ENCODE measurements at places on chromosomes 11 and 22. TPM values are rescaled to one million over a fixed set of nuclear protein-coding genes. Genes with fewer than 3 reads are reported as not detected.

DNA sequence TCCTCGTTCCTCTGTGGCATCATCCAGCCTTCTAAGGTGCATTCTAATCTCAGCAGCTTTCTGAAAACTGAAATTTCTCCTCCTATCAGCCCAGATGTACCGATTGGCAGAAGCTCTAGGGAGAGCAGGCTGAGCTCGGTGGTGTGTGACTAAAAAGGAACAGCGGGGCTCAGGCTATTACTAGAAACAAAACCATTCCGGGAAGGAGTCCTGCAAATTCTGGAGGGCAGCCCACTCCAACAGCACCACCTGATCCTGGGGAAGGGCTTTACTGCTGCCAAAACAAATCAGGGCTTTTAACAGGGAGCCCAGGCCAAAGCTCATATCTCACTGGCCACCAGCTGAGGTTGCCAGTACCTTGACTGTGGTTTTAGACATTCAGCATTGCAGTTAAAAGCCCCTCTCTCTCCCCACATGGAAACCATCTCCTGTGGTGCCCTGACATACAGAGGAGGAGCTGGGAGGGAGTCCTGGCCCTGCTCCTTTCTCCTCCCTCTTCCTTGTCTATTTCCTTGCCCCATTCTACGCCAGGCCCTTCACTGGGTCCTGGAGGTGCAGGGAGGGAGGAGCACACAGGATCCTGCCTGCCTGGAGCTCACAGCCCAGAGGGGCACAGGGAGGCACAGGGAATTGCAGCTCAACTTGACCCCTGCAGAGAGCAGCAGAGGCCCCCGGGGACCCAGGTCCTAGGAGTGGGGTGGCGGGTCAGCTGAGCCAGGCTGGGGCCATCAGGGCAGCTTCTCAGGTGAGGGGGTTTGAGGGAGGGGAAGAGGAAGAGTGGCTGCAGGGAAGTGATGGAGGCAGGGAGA is 889 bp downstream of the PLAAT4 start:
- peak overlapping the region; percentile 84 for H3K4me3 ChIP-seq
- peaks cover 64% of the 10 kb centered on the region for H3K4me1 ChIP-seq
- peak overlapping the region; percentile 92 for H3K27ac ChIP-seq
- no peak for DNase-seq
- no peaks in the 10 kb centered on the region for H3K27me3 ChIP-seq

Gene DRD4
- total RNA-seq: 0.76 TPM

GRCh38 chr22:43375951-43376455 is 32.8 kb upstream of the SCUBE1 start:
- DNase-seq: no peak
- H3K4me3 ChIP-seq: no peak overlapping the region
- peaks cover 26% of the 10 kb centered on the region for H3K4me1 ChIP-seq
- H3K27ac ChIP-seq: no peak overlapping the region
- H3K27me3 ChIP-seq: peaks cover 59% of the 10 kb centered on the region
- H3K36me3 ChIP-seq: no peaks in the 10 kb centered on the region

Gene PHF21B
- total RNA-seq: 0.68 TPM

DNA sequence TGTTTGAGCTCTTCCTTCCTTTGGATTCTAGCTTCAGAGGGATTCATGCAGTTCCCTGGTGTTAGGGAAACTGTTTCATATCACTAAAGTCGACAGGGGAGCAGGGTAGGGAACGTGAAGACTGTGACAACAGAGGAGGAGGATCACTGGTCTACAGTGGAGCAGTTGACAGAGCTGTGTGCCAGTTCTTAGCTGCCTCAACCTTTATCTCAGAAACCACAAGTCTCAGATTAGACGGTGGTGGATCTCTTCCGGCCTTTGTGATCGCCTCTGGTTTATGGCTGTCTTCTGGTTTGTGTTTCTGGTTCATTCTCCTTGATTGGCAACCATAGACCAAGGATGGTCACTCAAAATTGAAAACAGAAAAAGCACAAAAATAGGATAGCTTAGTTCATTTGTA is 538.9 kb upstream of the API5 start:
- DNase-seq: no peak
- no peaks in the 10 kb centered on the region for H3K4me1 ChIP-seq
- H3K4me3 ChIP-seq: no peak overlapping the region
- no peak overlapping the region for H3K27ac ChIP-seq

GRCh38 chr11:96337541-96338431 is 5.2 kb downstream of the MAML2 start:
- H3K4me1 ChIP-seq: peaks cover 59% of the 10 kb centered on the region
- peak; percentile 61 for DNase-seq
- H3K27me3 ChIP-seq: no peaks in the 10 kb centered on the region

DNA sequence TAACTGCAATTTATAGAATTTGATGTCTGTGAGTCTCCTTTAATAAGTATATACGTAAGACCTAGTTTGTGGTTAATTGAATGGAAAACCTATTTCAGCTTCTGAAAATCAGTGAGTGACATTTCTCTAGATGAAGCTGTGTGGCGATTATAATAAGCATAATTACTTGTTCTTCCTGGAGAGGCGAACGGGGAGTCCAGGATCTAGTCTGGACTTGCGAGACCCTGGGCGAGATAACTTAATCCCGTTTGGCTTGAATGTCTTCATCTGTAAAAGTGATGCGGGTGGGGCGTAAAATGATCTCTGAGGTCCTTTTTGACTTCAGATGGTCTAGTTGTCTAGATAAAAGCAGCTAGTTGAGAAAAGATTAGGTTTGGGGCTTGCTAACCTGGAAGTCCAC is 1.1 kb downstream of the PRRG4 start:
- H3K27me3 ChIP-seq: peaks cover 47% of the 10 kb centered on the region
- no peaks in the 10 kb centered on the region for H3K36me3 ChIP-seq
- no peak for DNase-seq

- H3K4me3 ChIP-seq: no peak overlapping the region
- no peaks in the 10 kb centered on the region for H3K4me1 ChIP-seq
- DNase-seq: no peak
- H3K27me3 ChIP-seq: no peaks in the 10 kb centered on the region
- H3K36me3 ChIP-seq: no peaks in the 10 kb centered on the region
These were observed 65.5 kb upstream of the ARHGAP20 start for GRCh38 chr11:110777775-110778174.

DNA sequence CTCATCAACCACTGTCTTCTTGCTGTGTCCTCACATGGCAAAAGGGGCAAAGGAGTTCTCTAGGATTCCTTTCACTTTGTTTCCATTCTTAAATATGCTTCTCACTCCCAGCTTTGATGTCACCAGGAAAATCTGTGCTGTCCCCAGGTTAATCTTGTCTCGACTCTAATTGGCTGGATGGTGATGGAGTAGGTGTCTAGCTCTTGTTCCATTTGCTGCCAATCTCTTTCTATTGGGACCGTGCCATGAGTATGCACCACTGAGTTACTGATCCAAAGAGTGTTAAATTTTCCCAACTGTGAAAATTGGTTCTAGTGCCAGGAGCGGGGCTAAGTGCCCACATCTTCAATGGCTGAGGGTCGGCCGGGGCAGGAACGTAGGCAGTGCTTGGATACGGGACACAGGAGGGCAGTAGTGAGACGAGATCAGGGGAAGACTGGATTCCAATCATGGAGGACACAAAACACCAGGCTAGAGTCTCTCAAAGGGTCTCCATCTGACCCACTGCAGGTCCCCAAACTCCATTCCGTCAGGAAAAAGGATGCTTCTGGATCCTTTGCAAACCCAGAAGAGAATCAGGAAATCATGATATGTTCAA is 47.7 kb upstream of the CSNK2A3 start:
- H3K27ac ChIP-seq: no peak overlapping the region
- no peaks in the 10 kb centered on the region for H3K36me3 ChIP-seq
- DNase-seq: no peak
- H3K4me1 ChIP-seq: no peaks in the 10 kb centered on the region
- no peak overlapping the region for H3K4me3 ChIP-seq

Gene MYEOV
- total RNA-seq: not detected

DNA sequence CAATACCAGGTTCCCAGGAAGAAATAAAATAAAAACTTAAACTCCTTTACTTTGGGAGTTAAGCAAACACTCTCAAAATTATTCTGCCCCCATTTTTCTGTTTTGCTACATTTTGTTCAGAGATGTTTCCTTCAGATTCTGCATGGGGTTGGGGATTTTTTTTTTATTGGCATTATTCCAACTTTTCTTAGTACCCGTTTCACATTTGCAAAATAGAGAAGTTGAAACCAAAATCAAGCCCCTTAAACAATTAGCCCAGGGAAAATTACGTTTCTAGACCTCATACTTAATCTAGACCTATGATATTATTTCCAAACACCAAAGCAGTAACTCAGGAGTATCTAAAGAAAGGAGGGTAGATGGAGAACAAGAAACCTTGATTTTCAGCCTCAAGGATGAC is 20.6 kb upstream of the MS4A7 start:
- no peak overlapping the region for H3K27ac ChIP-seq

- no peak for DNase-seq
- peak overlapping the region; percentile 62 for H3K4me3 ChIP-seq
- H3K27ac ChIP-seq: peak overlapping the region; percentile 71
- peaks cover 40% of the 10 kb centered on the region for H3K4me1 ChIP-seq
These were observed 48.0 kb downstream of the MCHR1 start for GRCh38 chr22:40727070-40727963.

- H3K27me3 ChIP-seq: no peaks in the 10 kb centered on the region
- DNase-seq: no peak
- peaks cover 8% of the 10 kb centered on the region for H3K4me1 ChIP-seq
- peaks cover 2% of the 10 kb centered on the region for H3K36me3 ChIP-seq
- no peak overlapping the region for H3K4me3 ChIP-seq
These were observed 76.7 kb downstream of the PHF21A start for GRCh38 chr11:46044601-46045000.

Gene MS4A6A
- total RNA-seq: not detected

- peaks cover 14% of the 10 kb centered on the region for H3K36me3 ChIP-seq
- H3K4me1 ChIP-seq: peaks cover 53% of the 10 kb centered on the region
- DNase-seq: no peak
These were observed 8.7 kb downstream of the MYO18B start for GRCh38 chr22:25750569-25751173.

Gene TANGO2
- 39.1 TPM for total RNA-seq

GRCh38 chr11:71179877-71180605 is 72.3 kb downstream of the SHANK2 start:
- H3K4me1 ChIP-seq: no peaks in the 10 kb centered on the region
- peaks cover 19% of the 10 kb centered on the region for H3K27me3 ChIP-seq
- no peak overlapping the region for H3K27ac ChIP-seq
- H3K36me3 ChIP-seq: no peaks in the 10 kb centered on the region

GRCh38 chr11:106187860-106188456 is 110.5 kb downstream of the AASDHPPT start:
- no peak overlapping the region for H3K27ac ChIP-seq
- H3K4me3 ChIP-seq: no peak overlapping the region
- no peaks in the 10 kb centered on the region for H3K36me3 ChIP-seq
- no peaks in the 10 kb centered on the region for H3K27me3 ChIP-seq
- no peak for DNase-seq

- no peaks in the 10 kb centered on the region for H3K4me1 ChIP-seq
- no peak overlapping the region for H3K27ac ChIP-seq
- peaks cover 13% of the 10 kb centered on the region for H3K36me3 ChIP-seq
- no peak overlapping the region for H3K4me3 ChIP-seq
- H3K27me3 ChIP-seq: no peaks in the 10 kb centered on the region
- no peak for DNase-seq
These were observed 55.7 kb downstream of the PANX1 start for GRCh38 chr11:94184362-94184761.

DNA sequence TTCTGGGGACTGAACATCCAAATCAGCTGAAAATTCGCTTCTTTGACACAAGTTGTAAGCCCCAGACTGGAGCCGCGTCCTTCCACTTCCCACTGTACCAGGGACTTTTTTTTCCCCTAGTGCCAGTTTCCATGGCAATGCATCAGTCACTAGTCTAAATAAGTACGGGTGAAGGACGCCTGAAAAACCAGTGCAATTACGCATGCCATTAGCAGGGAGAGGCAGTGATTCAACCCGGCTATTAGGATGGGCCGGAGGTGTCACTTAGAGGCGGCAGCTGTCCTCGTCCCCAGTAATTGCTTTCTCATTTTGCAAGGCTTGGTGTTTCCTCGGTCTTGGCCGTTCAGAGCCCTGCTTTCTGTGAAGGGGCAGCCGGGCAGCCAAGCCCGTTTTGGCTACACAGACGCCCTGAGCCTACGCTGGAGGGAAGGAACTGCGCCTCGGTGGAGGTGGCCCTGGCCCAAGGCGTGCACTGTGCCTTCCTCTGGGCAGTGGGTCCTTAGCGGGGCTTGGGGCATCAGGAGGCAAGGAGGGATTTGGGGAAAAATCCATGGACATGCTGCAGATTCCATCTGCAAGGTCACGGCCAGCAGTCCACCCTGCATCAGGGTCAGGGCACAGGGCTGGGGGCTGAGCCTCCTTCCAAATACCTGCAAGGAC is 319.7 kb downstream of the CTTN start:
- H3K4me3 ChIP-seq: no peak overlapping the region
- no peaks in the 10 kb centered on the region for H3K27me3 ChIP-seq
- H3K27ac ChIP-seq: no peak overlapping the region
- H3K4me1 ChIP-seq: peaks cover 4% of the 10 kb centered on the region
- no peak for DNase-seq

DNA sequence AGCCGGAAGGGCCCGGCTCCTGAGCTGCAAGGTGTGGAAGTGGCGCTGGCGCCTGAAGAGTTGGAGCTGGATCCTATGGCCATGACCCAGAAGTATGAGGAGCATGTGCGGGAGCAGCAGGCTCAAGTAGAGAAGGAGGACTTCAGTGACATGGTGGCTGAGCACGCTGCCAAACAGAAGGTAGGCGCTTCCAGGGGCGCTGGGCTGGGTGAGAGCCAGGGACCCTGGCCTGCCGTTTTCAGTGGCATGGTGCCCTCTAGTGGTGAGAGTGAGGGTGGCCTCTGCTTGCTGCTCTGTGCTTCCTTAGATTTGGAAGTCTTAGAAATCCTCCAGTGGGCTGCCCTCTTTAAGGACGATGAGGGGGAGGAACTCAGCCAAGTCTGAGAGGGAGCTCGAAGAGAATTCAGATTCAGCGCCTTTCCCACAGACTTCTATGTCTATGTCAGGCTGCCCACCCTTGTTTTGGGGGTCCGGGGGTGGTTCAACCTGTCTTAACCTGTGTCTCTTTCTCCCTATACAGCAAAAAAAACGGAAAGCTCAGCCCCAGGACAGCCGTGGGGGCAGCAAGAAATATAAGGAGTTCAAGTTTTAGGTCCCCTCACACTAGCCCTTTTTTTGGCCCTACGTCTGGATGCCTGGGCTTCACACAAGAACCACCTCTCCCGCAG is 1.8 kb upstream of the PACS1 start:
- H3K4me1 ChIP-seq: peaks cover 67% of the 10 kb centered on the region
- no peaks in the 10 kb centered on the region for H3K27me3 ChIP-seq
- peak overlapping the region; percentile 88 for H3K27ac ChIP-seq
- H3K36me3 ChIP-seq: peaks cover 72% of the 10 kb centered on the region
- DNase-seq: peak; percentile 83

- H3K27ac ChIP-seq: peak overlapping the region; percentile 61
- no peaks in the 10 kb centered on the region for H3K27me3 ChIP-seq
- H3K4me3 ChIP-seq: no peak overlapping the region
- H3K4me1 ChIP-seq: peaks cover 28% of the 10 kb centered on the region
- DNase-seq: no peak
- peaks cover 53% of the 10 kb centered on the region for H3K36me3 ChIP-seq
These were observed 34.1 kb downstream of the GRK3 start for GRCh38 chr22:25598609-25599008.

- no peak for DNase-seq
- peaks cover 17% of the 10 kb centered on the region for H3K27me3 ChIP-seq
- no peaks in the 10 kb centered on the region for H3K4me1 ChIP-seq
- no peaks in the 10 kb centered on the region for H3K36me3 ChIP-seq
- no peak overlapping the region for H3K4me3 ChIP-seq
These were observed 45.0 kb upstream of the SLC1A2 start for GRCh38 chr11:35464308-35464707.

- H3K36me3 ChIP-seq: no peaks in the 10 kb centered on the region
- H3K27me3 ChIP-seq: peaks cover 6% of the 10 kb centered on the region
- no peak overlapping the region for H3K27ac ChIP-seq
These were observed 131.4 kb downstream of the PKNOX2 start for GRCh38 chr11:125295931-125296330.

Gene HOATZ
- total RNA-seq: 0.37 TPM

Data from activated CD8-positive, alpha-beta T cell treated with anti-CD3 and anti-CD28 coated beads, Interleukin-2, amount 10 ng/mL, durations not matched to agents 7 days and 5 days (primary cell).